Memory B cell (primary cell): ENCODE measurements at places on chromosomes 11 and 22.

DNA sequence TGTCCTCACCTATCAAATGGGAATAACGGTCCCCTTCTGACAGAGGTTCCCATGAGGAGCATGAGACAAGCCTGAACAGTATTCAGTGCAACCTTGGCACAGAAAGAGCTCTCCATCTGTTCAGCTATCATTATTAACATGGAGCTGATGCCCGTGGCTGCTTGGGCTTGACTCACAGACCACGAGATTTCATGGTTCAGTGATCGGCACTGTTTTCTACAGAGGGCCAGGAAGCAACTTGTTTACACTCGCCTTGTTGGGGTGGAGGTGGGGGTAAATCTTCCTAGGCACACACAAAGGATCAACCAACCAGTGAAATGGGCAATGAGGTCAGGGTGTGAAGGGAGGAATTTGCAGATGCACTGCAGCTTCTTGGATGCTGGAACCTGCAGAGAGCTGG lies 88.2 kb downstream of the CWC15 start:
- no peak for DNase-seq

DNA sequence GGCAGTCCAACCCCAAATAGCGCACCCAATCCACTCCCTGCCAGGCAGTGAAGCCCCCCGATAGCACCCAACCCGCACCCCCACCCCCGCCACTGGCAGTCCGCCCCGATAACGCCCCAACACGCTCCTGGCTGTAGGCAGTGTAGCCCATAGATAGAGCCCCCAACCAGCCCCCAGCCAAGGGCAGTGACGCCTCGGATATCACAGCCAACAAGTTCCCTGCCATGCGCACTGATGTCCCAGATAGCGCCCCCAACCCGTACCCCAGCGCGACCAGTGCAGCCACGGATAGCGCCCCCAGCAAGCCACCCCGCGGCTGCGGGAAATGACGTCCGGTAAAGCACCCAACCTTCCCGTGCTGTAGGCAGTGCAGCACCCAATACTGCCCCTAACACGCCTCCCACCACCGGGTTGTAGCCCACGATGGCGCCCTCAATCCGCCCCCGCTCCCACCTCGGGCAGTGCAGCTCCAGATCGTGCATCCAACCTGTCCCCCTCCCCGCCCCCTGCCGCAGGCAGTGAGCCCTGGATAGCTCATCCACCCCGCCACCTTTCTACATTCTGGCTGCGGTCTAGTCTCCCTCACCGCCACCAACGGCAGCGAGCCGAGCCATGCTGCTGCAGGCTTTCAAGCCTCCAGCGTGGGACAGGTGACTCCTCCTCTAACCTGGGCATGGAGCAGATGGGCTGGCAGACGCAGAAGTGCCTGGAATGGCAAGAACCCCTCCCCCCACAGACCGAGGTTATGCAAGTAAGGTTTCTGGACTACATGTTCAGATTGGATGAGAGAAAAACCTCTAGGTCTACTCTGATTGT lies 625 bp downstream of the RFPL2 start:
- DNase-seq = no peak

DNA sequence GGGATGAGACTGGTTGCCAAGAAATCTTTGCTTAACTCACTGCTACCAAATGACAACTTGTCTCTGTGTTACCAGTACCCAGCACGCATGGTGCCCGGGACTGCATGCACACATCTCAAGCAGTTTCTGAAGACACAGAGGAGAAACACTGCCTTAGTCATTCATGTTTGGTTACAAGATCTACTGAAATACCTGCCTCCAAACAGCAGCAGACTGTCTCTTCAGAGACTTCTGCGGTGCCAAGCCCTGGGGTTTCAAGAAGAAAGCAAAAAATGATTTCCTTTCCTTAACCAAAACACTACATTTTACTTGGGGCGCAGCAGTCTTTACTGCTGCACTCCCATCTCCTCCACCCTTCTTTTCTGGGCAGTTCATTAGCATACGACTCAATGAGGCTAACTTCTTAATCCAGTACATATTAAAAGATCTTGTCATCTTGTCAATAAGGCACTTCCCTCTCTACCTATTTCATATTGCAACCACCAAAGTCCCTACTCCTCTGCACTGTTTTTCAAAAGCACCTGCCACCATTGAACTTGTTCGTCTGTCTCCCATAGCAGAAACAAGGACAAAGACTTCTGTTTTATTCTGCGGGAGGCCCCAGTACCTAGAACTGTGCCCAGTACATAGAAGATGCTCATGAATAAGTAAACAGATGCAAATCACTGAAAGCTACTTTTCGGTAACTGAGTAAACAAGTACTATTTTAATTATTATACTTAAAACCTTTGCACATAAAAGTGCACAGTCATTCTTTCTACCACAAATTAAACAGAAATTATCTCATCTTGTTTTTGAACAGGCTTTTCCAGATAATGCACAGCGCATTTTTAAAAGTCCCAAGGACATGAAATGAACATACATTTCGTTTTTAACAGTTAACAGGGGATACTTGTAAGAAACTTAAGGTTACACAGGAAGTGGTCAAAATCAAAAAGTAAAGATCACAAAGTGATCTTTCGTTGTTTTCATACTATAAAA lies 4.0 kb downstream of the NAP1L4 start:
- DNase-seq = no peak

GRCh38 chr11:79088967-79089366 lies 351.9 kb downstream of the TENM4 start:
- DNase-seq = no peak

GRCh38 chr11:34050581-34051348 lies 766 bp upstream of the CAPRIN1 start:
- no peak for DNase-seq

DNA sequence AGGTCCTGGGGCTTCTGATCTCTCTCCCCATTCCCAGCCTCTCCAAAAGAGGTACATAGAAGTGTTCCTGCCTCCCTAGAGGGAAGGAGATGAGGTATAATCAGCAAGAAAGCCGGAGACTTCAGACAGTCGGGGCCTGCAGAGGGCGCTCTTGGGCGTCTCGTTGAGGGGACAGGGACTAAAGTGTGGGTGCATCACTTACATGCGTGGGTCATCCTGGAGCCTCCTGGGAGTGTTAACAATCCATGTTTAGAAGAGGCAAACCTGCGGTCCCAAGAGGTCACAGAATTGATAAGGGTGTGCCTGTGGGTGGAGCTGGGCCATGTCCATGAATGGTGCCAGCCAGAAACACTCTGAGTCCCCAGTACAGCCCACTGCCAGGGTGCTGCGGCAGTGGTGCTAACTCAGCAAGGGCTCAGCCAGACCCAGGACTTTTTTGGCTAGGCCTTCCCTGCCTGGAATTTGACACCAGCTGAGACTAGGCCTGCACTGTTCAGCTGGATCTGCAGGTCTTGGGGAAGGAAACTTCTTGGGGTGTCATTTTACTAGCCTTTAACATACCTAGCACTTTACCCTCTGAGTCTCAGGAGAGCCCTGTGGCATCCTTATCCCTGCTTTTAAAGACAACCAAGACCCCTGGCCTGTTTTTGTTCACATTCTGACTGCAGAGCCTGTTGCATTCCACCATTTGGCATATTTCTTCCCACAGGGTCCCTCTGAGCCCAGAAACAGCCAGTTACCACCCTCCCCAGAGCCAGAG lies 5.5 kb downstream of the YDJC start:
- DNase-seq = no peak

DNA sequence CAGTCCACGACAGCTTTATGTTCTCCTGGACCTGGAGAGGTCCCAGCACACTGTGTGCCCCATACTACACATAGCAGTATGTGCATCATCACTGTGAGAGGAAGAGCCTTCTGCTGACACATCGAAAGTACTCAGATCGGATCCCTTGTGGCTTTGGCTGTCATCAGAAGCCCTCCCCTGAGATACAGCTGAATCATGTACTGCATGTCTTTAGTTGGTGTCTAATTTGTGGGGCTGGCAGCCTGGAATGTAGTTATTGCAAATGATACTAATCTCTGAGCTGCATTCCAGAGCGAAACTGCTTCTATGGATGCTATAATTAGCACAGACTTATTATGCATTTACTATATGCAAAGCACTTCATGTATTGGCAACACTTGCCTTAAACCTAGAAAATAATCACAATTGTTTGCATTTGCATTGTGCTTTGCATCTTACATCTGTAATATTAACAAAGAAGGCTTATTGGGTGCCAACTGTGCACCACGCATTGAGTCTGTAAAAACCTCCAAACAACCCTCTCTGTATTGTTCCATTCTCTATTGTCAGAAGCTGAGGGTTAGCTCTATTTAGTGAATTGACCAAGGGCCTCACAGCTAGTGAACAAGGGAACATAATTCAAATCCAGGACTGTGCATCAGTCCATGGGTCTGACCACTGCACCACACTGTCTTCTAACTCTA lies 89.2 kb upstream of the CRTAM start:
- DNase-seq = peak; percentile 25

DNA sequence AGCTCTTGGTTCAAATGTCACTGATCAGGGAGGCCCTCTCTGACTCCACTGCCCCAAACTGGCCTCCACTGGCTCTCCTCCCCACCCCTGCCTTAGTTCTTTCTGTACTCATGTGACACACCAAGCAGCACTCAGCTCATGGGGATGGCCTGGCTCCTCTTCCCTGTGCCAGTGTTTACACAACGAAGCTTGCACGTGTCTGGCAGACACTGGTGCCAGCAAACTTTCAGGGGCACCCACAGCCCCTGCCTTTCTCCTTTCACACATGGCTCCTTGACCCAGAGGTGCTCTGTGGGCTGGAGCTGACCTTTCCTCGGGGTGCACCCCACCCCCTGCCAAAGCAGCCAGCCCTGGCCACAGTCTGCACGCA lies 37.6 kb upstream of the PARVG start:
- DNase-seq = no peak

GRCh38 chr11:17609291-17610084 lies 62.4 kb downstream of the OTOG start:
- DNase-seq = no peak

DNA sequence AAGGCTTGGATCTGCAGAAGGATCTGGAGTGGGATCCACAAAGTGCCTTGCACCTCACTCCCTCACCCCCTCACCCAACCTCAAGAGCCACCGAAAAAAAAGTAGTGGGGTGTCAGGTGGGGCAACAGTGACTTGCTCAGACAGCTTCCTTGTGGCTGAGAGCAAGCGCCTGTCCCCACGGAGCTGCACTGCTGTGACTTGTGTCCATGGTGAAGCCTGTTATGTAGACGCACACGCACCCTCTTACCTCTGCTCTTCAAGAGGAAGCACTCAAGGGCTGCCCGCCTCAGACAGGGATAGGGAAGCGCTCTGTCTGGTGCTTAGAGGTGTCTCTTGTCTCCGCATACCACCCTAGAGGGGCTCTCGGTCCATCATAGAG lies 1.2 kb downstream of the DRD2 start:
- DNase-seq = no peak

GRCh38 chr22:25754527-25755202 lies 12.7 kb downstream of the MYO18B start:
- no peak for DNase-seq

GRCh38 chr11:109734566-109734965 lies 312.6 kb downstream of the C11orf87 start:
- no peak for DNase-seq

DNA sequence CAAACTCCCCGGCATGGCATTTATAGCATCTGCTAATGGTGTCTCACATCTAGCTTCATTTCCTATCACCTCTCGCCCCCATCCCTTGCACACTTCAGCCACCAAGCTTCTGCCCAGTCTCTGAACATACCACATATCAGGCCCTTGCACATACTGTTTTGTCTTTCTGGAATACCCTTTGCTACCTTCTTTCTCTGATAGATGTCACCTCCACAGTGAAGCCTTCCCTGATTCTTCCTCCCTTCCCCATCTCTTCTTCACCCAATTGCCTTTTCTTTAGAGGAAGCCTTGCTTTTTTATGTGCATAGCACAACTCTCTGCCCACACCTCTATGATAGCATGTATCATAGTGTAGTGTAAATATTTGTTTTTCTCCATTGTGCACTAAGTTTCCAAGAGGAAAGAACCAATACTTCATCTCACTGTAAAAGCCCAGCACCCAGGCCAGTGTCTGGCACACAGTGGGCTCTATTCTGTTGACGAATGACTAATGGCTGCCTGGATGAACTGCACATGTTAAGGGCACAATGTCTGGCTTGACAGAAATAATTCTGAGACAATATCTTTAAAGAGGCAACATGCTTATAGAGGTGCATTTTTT lies 27.8 kb downstream of the P4HA3 start:
- no peak for DNase-seq

DNA sequence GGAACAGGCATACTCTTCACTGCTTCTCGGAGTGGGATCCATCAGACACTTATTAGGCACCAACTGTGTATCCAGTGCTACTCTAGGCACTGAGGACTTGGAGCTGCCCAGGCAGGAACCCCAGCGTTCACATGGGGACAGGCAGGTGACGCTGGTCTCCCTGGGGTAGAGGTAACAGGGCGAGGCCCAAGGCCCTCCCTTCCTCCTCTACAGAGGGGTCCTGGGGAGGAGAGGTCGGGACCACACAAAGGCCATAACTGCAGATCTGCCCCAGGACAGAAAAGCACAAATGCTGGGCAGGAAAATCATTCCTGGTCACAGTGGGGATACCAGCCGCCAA lies 262.2 kb downstream of the BRD1 start:
- no peak for DNase-seq

DNA sequence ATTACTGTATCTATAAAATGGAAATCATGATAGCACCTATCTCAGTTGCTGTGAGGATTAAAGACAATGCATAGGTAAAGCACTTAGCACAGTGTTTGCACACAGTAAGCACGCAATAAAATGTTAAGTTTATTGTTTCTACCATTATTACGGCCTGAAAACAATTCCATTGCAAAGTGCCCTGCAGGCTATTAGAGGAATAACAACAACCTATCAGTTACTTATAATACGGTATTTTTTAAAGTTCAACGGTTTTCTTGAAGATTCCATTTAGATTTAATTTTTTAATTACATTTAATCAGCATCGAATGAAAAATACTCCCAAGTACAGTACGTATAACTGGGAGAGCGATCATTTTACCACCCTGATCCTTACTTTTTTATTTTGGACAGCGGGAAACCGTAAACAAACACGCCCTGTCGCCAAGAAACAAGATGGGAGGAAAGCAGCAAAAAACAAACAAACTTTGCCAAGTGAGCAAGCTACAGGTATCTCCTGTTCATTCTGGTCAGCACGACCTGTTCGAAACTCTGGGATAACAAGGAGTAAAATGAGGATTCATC lies 893 bp downstream of the SLC36A4 start:
- DNase-seq = no peak

DNA sequence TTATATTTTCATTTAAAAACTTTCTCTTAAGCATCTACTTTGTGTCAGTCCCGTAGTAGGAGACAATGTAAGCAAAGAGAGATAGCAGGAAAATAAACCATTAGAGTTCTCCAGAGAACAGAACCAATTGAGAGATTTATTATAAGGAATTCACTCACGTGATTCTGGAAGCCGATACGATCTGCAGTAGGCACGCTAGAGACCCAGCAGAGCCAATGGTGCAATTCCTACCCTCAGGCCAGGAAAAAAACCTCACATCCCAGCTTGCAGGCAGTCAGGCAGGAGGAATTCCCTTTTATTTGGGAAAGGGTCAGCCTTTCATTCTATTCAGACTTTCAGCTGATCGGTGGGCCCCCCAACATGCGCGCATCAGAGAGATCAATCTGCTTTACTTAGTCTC lies 7.3 kb upstream of the PLEKHA7 start:
- DNase-seq = no peak

GRCh38 chr11:44285756-44286155 lies 24.2 kb downstream of the ALX4 start:
- no peak for DNase-seq

GRCh38 chr22:44311855-44312170 lies 938 bp downstream of the SHISAL1 start:
- no peak for DNase-seq

- no peak for DNase-seq
Observed at GRCh38 chr11:11427542-11427941, 74.5 kb upstream of the CSNK2A3 start.
